ENCODE measurements at places on chromosomes 16 and 17.

DNA sequence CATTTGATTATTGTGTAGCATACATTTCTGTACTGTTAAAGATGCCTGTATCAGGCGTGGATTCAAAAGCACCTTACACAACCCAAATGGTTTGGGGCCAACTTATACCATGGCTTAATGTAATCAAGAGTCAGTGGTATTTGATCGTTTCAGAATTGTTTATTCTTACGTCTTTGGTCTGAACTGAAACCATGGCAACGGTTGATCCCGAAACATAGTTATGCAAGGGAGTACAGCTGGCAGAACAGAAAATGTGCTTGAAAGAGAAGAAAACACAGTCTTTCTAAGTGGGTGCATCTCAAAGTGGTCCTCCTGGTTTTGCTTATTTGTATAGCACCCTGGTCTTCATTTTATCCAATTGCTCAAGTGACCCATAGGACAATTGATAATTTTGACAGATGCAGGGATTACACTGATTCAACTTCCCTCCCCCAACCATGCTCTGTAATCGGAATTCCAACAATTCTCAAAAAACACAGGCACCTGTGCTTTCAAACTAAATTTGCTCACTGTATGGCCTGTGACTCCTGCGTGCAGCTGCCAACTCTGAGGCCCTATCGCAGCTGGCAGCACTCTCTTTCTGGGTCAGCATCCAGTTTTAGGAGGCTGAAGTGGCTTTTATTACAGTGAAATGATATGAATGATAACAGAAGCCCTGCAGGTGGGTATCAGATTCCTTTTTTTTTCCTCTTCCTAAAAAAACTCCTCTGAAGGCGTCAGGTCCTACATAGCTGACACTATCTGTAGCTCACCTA, 77.0 kb upstream of the AXIN2 start:
- no peak overlapping the region for H3K4me3 ChIP-seq
- no peak overlapping the region for H3K27ac ChIP-seq
- H3K4me1 ChIP-seq, result no peaks in the 10 kb centered on the region
- no peaks in the 10 kb centered on the region for H3K36me3 ChIP-seq

DNA sequence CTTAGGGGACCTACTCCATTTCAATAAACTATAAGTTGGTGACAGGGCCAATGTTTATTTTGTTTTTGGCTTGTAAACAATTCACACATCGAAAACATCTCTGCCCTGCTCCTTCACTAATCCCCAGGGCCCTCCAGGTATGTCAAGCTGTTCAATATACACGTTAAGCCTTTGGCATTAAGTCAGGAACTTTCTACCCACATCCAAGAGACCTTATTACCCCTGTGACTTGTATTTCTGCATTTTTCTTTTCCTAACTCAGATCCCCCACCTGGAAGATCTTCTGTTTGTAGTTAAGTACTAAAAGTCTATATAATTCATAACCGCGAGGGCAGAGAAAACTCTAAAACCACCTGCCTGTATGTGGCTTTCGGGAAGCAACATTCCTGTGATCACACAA, 106.8 kb upstream of the AXIN2 start:
- H3K4me3 ChIP-seq, result no peak overlapping the region
- H3K27ac ChIP-seq, result no peak overlapping the region
- DNase-seq, result no peak
- H3K36me3 ChIP-seq, result no peaks in the 10 kb centered on the region

DNA sequence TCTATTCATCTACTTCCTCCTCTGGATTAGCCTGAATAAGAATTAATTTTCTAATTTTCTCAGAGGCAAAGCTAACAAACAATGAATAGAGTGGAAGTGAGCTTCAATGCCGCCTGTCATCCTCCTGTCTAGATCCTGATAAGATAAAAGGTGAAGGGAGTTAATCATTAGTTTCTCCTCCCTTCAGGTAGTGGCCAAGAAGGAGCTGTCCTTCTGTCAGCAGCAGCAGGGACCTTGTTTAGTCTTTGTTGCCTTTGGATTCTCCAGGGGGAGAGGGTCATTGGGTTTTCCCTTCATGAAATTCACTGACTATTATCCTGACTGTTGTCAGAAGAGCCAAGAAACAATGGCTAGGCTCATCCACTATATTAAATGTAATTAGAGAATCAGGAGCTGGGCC, 420.2 kb upstream of the GOT2 start:
- H3K27ac ChIP-seq, result no peak overlapping the region
- no peaks in the 10 kb centered on the region for H3K36me3 ChIP-seq
- H3K27me3 ChIP-seq, result no peaks in the 10 kb centered on the region

GRCh38 chr16:75250809-75251279, 580 bp downstream of the BCAR1 start:
- peaks cover 44% of the 10 kb centered on the region for H3K27me3 ChIP-seq
- H3K36me3 ChIP-seq, result no peaks in the 10 kb centered on the region
- no peaks in the 10 kb centered on the region for H3K4me1 ChIP-seq
- no peak for DNase-seq
- H3K4me3 ChIP-seq, result no peak overlapping the region

- H3K36me3 ChIP-seq, result no peaks in the 10 kb centered on the region
- no peak overlapping the region for H3K27ac ChIP-seq
- H3K4me1 ChIP-seq, result peaks cover 18% of the 10 kb centered on the region
- peaks cover 8% of the 10 kb centered on the region for H3K27me3 ChIP-seq
- H3K4me3 ChIP-seq, result no peak overlapping the region
- DNase-seq, result no peak
Measured at GRCh38 chr17:65131946-65132345, 5.2 kb upstream of the RGS9 start.

DNA sequence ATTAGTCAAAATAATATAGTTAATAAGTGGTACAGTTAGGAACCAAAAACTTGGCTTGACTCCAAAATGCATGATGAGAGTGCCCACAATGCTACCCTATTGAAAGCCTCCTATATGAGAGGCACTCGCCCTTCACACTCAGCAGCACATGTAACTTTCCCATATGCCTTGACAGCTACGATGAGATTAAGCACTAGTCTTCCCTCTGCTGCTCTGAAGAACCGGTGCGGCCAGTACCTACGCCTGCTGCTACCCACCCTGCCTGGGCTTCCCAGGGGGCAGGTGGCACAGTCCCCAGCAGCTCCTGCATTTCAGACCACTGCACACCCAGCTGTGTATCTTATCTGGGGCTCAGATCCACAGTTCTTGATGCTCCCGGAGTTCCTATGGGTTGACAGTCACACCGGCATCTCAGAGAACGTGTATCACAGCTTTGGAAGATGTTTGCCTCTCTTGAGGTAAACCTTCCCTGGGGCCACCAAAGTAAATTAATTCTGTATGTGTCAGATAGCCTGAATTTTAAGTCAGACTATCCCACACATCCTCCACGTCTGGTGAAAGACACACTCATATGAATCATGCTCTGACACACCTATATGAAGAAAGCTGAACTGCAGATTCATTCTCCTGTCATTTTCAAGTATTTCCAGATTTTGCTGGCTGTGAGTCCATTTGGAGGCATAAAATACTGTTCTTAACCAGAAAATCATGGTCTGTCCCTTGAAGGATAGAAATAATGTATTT, 77.8 kb downstream of the MYH10 start:
- H3K27ac ChIP-seq, result no peak overlapping the region
- no peaks in the 10 kb centered on the region for H3K4me1 ChIP-seq
- peaks cover 34% of the 10 kb centered on the region for H3K27me3 ChIP-seq

DNA sequence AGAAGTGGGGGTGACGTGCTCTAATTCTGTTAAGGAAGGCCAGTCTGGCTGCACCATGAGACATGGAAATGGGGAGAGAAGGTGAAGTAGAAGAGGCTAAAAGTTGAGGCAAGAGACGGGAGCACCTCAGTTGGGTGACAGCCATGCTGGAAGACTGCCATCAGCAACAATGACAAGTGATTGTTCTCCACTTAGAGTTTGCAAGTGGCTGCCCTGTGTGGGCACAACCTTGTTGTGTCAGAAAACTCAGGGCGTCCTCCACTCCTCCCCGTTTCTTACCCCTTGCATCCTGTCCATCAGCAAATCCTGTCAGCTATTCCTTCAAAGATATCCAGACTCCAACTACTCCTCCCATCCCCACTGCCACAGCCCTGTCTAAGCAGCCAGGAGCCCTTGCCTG, 17.6 kb downstream of the CES1 start:
- peaks cover 43% of the 10 kb centered on the region for H3K27me3 ChIP-seq
- H3K4me1 ChIP-seq, result no peaks in the 10 kb centered on the region
- no peak overlapping the region for H3K4me3 ChIP-seq
- H3K36me3 ChIP-seq, result no peaks in the 10 kb centered on the region
- DNase-seq, result no peak

GRCh38 chr16:87253536-87253935, 63.7 kb downstream of the C16orf95 start:
- H3K27me3 ChIP-seq, result peaks cover 7% of the 10 kb centered on the region
- H3K4me3 ChIP-seq, result no peak overlapping the region
- no peaks in the 10 kb centered on the region for H3K36me3 ChIP-seq
- H3K4me1 ChIP-seq, result peaks cover 6% of the 10 kb centered on the region
- H3K27ac ChIP-seq, result no peak overlapping the region

DNA sequence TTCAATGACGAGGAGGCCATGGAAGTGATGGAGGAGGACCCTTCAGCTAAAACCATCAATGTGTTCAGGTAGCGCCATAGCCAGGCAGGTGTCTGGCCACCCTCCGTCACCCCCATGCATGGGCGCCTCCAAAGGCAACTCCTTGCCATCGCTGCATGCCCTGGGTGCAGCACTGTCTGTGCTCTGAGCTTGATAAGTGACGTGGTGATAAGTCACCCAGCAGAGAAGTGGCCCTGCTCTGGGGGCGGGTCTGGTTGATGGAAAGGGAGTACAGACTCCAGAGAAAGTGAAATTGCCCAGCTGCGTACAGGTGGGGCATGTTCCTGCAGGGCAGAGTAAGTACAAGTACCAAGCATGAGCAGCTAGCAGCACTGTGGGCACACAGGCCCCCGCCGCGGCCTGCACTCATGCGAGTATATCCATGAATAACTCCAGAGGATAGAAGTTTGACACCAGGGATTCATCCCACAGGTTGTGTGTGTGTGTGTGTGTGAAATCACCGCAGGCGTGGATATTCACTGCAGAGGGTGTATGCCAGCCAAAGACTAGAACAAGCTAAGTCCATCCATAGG, 13.1 kb downstream of the DNAI2 start:
- H3K27ac ChIP-seq, result no peak overlapping the region
- no peaks in the 10 kb centered on the region for H3K27me3 ChIP-seq
- no peak for DNase-seq
- no peak overlapping the region for H3K4me3 ChIP-seq

DNA sequence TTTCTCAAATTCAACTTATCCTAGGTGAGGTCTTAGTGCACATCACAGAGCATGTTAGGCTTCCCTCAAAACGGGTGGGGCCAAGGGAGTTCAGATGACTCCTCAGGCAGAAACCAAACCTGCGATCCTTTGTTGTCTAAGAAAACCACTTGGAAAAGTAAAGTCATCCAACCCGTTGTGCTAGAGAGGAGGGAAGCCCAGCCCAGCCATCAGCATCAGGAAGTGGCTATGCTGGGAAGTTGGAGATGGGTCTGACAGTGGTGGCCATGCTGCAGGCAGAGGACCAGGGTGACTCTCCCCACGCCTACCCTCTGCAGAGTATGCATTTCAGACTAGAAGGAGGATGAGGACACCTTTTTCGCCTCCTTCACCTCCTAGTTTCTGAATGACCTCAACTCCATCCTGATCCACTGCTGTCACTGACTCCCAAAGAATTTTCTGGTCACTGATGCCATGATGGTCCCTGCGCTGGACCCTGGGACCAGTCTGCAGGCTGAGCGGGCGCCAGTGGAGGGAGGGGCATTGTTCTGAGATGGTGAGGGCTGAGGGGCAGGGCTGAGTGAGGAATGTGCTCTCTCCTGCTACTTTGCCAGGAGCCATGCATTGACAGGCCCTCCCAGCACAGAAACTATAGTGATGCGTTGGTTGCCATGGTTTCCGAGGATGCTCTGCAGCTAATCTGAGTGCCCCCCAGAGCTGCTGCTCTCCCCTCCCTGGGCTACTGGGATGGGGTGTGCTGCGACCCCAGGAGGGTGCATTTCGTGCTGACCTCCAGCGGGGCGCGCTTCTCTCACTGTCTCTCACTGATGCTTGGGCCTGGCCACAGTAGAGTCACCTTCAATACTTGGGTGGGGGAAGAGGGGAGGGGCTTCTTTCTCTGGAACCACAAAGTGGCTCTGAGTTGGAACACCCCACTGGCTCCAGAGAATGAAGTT, 20.4 kb downstream of the ALOX12B start:
- H3K27ac ChIP-seq, result no peak overlapping the region
- no peak overlapping the region for H3K4me3 ChIP-seq
- H3K4me1 ChIP-seq, result no peaks in the 10 kb centered on the region
- H3K27me3 ChIP-seq, result peaks cover 20% of the 10 kb centered on the region

- H3K4me3 ChIP-seq, result peak overlapping the region; percentile 69
- DNase-seq, result peak; percentile 77
- H3K4me1 ChIP-seq, result peaks cover 51% of the 10 kb centered on the region
- no peaks in the 10 kb centered on the region for H3K27me3 ChIP-seq
- peaks cover 5% of the 10 kb centered on the region for H3K36me3 ChIP-seq
- peak overlapping the region; percentile 99 for H3K27ac ChIP-seq
Measured at GRCh38 chr16:30350134-30350871, 4.8 kb downstream of the CD2BP2 start.

- H3K4me1 ChIP-seq, result peaks cover 34% of the 10 kb centered on the region
- peak within 1 kb of the TSS; percentile 81 for H3K27ac ChIP-seq
- H3K4me3 ChIP-seq, result peak within 1 kb of the TSS; percentile 97
- no peaks in the 10 kb centered on the region for H3K27me3 ChIP-seq
Measured at GRCh38 chr16:53502331-53503269, at the start of gene AKTIP. Gene AKTIP (minus strand): TSS chr16:53503209. CDS start chr16:53500259, 2,950 bp downstream.

DNA sequence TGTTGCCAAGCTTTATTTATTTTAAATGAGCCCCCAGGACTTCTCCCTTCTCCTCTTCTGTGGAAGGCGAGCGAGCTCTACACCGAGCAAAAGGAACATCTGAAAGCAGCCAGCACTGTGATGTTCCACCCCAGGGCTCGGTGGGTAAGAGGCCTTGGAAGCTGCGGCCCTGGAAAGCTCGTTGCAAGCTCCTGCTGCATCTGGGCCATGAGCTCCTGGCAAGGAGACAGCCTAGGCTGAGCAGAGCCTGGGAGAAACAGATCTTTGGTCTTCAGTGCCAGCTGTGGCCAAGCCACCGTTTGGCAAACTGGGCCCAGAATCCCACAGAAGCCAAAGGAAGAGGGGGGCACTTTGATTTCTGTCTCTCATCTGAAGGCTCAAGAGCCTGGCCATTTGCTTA, 114.1 kb downstream of the ENGASE start:
- no peaks in the 10 kb centered on the region for H3K4me1 ChIP-seq
- H3K4me3 ChIP-seq, result no peak overlapping the region
- DNase-seq, result no peak
- no peaks in the 10 kb centered on the region for H3K36me3 ChIP-seq
- peaks cover 38% of the 10 kb centered on the region for H3K27me3 ChIP-seq

DNA sequence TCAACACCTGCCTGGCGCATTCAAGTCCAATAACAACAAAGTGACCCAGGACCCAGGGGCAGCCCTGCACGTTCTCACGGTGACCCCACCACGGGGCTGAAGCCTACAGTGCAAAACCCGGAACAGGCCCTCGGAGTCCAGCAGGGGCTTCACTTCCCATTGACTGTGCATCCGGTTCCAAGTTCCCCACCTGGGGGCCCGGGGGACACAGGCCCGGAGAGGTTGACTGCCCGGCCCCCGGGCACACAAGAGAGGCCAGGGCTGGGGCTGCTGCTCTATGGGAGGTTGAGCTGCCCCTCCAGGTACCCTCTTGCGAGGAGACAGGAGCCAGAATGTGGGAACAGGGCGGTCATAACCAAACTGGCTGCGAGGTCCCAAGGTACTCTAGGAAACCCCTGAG, 31.3 kb downstream of the ENGASE start:
- no peak for DNase-seq
- no peak overlapping the region for H3K4me3 ChIP-seq
- no peaks in the 10 kb centered on the region for H3K36me3 ChIP-seq
- H3K27ac ChIP-seq, result no peak overlapping the region

- H3K36me3 ChIP-seq, result peaks cover 4% of the 10 kb centered on the region
- H3K27me3 ChIP-seq, result no peaks in the 10 kb centered on the region
- H3K27ac ChIP-seq, result no peak overlapping the region
Measured at GRCh38 chr16:60905811-60906210, 1130.4 kb downstream of the CDH8 start.
